Left kidney (tissue), 8 donors: ENCODE measurements at places on chromosomes 13 and 19. TPM values are rescaled to one million over a fixed set of nuclear protein-coding genes. Genes with fewer than 3 reads are reported as not detected.

- DNase-seq = no peak
Measured at GRCh38 chr13:27808851-27809550, 16.7 kb downstream of the GSX1 start.

The ZNF773 gene
- 16.6 TPM for polyA plus RNA-seq

DNA sequence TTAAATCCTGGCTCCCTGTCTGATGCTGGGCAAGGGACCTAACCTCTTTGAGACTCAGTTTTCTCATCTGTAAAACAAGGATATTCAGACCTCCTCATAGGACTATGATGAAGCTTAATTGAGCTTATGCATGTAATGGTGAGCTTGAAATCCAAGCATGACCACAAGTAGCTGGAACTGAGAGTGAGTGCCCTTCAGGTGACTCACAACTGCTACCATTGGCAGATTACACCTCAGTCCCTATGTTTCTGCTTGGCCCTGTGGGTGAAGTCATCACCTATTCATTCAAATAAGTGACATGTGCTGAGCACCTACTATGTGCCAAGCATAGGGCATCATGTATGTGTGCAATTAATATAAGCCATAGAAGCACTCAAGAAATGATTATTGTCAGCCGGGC lies 25.7 kb downstream of the NOVA2 start:
- no peak for DNase-seq

DNA sequence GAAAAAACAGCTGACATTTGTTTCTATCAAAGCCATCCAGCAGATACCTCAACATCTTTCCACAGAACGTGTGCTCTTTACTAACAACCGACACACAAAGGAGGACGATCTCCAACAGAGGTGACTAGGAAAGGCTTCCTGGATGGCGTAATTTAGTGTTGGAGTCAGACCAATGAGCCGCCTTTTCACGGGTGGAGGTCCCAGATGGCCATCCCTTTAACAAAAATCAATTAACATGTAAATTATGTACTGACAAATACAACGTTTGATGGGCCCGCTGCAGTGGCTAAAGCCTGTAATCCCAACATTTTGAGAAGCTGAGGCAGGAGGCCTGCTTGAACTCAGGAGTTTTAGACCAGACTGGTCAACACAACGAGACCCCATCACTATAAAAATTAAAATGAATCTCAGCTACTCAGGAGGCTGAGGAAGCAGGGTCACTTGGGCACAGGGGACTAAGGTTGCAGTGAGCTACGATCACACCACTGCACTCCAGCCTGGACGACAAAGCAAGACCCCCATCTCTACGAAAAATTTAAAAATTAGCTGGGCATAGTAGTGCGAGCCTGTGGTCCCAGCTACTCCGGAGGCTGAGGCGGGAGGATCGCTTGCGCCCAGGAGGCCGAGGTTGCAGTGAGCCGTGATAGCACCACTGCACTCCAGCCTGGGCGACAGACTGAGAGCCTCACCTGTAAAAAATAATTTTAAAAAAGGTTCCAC lies 1.2 kb upstream of the DPY19L3 start:
- no peak for DNase-seq

GRCh38 chr19:18340990-18341868 lies 831 bp downstream of the PGPEP1 start:
- no peak for DNase-seq

DNA sequence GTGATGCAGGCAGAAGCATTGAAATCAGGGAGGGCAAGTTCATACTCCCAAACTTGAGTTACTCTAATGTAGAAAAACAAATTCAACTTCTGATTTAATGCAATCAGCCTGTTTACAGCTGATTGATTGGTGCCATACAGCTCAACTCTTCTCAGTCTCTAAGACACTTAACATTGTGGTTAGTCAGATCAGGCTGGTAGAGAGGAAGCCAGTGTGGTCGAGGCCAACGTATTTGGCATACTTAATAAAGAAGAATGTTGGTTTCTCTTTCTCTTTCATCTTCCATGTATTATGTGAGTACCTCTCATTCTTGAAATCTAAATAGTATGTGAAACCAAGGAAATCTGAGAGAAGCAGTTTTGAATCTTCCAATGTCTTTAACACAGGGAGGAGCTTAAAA lies 255.0 kb upstream of the SLITRK1 start:
- no peak for DNase-seq

- no peak for DNase-seq
Measured at GRCh38 chr19:44634785-44635184, 8.9 kb upstream of the PVR start.

The PLA2G4C gene
- 6.8 TPM for polyA plus RNA-seq

The C19orf73 gene
- 0.20 TPM for polyA plus RNA-seq

DNA sequence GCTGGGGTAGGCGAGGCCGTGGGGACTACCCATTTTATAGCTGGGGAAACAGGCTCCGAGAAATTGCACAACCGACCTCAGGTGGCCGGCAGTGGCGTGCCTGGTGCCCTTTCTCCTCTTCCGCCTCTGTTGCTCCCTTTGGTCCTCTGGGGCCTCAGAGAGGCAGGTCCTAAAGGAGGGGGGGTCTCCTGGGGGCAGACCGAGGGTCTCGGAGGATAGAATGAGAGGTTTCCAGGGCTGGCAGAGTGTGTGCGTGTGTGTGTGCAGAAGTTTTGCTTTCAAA lies 11.3 kb downstream of the STX10 start:
- no peak for DNase-seq

The ADAMTS10 gene
- polyA plus RNA-seq = 43.5 TPM

- DNase-seq = no peak
Measured at GRCh38 chr19:55275851-55276719, 3.8 kb downstream of the HSPBP1 start.

DNA sequence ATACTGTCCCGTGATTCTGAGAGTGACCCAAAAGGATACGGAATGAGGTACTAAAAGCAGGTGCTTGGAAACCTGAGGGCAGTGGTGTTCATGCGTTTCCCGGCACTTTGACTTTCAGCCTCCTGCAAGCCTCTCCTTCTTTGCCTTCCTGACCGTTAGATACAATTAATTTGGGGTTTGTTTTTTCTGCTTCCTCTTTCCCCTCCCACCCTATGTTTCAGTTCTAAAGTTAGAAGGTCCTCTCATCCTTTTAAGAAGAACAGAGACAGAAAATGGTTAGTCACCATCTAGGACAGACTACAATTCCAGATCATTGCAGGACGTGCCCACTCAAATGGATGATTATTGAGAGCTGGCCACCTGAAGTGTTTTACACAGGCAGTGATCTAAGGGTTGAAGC lies 1.8 kb upstream of the LILRB4 start:
- DNase-seq = no peak

The CBLC gene
- 5.3 TPM for polyA plus RNA-seq

- no peak for DNase-seq
Measured at GRCh38 chr19:54561840-54562239, 11.8 kb upstream of the LILRA2 start.

GRCh38 chr13:34256236-34256635 lies 438.3 kb downstream of the RFC3 start:
- no peak for DNase-seq

- no peak for DNase-seq
Measured at GRCh38 chr13:51134763-51135365, 23.8 kb upstream of the C13orf42 start.

- DNase-seq = no peak
Measured at GRCh38 chr19:15498910-15499309, 9.4 kb upstream of the CYP4F22 start.

The ZNF525 gene
- polyA plus RNA-seq = 19.1 TPM

DNA sequence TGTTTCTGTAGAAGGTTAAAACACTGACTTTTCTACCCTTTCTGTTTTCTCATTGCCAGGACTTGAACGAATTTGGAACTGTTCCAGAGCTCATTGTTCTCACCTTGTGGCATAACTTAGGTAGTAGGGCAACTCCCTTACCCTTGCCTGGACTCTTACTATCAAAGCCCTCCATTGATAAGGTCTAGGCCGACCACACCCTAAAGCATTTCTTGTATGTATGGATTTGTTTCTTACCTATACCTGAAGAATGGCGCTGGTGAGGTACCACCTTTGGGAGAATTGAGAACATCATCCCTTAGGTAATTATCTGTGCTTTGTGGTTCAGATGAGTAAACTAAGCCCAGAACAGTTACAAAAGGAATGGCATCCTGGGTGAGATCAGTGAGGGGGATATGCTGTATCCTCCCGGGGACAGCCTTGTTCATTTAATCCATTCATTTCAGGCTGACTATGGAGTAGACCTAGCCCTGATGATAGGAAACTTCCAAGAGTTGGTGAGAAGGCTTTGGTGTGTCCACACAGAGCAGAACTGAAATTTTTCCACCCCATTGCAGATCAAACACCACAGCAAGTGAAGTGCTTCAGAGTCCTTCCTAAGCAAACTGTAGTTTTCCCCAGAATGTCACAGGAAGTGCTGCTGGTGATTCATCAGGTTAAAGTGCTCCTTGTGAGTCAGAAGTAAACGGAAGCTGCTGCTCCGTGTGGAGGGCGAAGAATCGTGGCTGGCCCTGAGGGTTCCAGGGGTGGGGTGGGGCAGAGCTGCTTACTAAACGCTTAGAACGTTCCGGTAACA lies 113.0 kb downstream of the TEX26 start:
- DNase-seq = no peak

- DNase-seq = no peak
Measured at GRCh38 chr13:113794764-113795173, 35.7 kb downstream of the TMEM255B start.

The PSG4 gene
- polyA plus RNA-seq = 0.42 TPM

The LHFPL6 gene
- 31.4 TPM for polyA plus RNA-seq

GRCh38 chr19:42514449-42514848 lies 13.8 kb downstream of the CEACAM1 start:
- DNase-seq = no peak

- DNase-seq = no peak
Measured at GRCh38 chr13:94947965-94948371, 235.6 kb upstream of the SOX21 start.

The PRRG2 gene
- polyA plus RNA-seq = 7.3 TPM

- DNase-seq = no peak
Measured at GRCh38 chr19:290372-291005, 714 bp downstream of the PLPP2 start.

The LILRB1 gene
- 1.4 TPM for polyA plus RNA-seq

- DNase-seq = no peak
Measured at GRCh38 chr19:15838351-15838750, 22.9 kb upstream of the OR10H1 start.

GRCh38 chr13:73138276-73138637 lies 79.5 kb downstream of the KLF5 start:
- DNase-seq = no peak

GRCh38 chr19:39427707-39428106 lies 8.0 kb downstream of the RPS16 start:
- DNase-seq = no peak

- DNase-seq = no peak
Measured at GRCh38 chr19:50686310-50687032, 33.1 kb downstream of the SHANK1 start.

GRCh38 chr13:74040200-74040599 lies 94.0 kb downstream of the KLF12 start:
- DNase-seq = no peak

The CCDC8 gene
- 45.2 TPM for polyA plus RNA-seq

The ZNF649 gene
- 33.5 TPM for polyA plus RNA-seq

DNA sequence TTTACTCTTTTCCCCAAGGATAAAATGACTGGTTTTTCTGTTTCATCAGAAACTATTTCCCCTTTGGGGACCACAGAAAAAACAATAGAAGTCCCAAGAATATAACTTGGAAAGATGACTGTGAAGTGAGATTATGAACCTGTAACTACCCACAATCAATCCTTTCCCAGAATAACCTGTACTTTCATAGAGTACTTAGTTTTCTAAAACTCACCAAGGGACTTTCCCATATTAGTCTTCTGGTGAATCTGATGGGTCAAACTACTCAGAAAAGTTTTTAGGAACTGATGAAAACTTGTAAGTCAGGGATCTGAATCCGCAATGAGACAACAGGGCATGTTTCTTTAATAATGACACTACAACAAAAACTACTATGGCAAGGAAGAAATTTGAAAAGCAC lies 62.6 kb downstream of the STK24 start:
- DNase-seq = no peak

The FAM216B gene
- polyA plus RNA-seq = not detected

DNA sequence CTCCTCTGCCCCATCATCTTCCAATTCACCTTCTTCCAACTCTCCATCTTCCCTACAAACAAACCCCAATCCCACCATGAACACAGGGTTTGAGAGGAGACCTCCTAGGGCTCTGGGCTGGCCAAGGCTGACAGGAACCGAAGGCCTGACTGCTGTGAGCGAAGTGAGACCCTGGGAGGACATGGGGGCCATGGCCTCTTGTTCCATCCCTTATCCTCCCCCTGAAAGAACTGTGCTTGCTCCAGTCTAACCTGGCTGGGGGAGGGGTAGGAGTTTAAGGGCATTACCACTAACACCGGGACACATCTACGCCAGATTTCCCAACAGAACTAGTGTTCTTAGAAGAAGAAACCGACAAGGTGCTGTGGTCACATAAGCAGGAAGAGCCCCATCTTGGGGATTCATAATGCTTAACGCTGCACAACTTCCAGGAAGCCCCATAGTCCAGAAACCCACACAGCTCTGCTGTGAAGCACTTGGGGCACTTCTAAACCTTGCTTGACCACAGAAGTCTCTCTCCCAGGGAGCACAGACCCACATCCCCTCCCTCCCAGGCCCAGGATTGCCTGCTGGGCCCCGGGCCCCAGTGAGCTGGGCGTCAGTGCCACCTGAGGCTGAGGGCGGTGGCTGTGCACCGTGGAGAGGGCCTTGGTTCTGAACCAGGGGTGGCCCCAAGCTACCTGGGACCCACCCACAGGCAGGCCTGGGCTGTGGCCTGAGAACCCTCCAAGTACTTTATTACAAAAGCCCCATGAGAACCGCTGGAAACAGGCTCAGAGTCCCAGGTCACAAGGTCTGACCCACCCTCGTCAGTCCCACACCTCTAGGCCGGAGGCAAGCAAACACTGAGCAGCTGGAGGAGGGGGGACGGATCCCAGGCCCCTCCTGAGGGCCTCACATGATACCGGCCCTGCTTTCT lies 18.8 kb downstream of the ZC3H4 start:
- DNase-seq = no peak

The RB1 gene
- 51.1 TPM for polyA plus RNA-seq

GRCh38 chr19:16121141-16121540 lies 9.5 kb downstream of the RAB8A start:
- DNase-seq = no peak

DNA sequence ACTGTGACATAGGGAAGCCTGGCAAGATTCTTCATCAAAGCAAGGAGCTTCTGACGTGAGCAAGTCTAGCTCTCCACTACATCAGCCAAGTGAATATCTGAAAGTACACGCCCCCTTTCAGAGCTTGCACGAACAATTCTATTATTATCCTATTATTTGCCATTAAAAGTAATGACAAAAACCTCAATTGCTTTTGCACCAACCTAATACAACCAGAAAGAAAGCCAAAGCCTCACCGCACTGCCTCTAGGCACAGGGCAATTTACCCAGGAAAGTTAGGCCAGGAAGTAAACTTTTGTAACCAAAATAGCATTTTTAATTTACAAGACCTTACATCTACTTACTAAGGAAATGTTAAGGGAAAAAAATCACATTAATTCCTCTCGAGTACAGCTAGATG lies 41.2 kb downstream of the LATS2 start:
- DNase-seq = no peak

DNA sequence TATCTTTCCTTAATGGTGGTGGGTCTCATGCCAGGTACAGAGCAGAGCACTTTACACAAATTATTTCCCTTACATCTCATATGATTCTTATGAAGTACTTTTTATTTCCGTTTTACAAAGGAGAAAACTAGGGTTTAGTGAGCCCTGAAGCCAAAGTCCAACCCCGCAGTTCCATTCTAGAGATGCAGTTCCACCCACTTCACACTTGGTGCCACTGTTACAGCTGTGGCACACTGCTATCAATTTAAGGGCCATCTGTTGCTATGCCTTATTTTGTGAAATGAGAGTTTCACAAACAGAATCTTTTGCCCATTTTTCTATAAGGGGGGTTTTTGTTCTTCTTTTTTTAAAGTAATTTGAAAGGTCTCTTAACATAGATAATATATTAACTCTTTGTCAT lies 12.9 kb downstream of the MIPEP start:
- DNase-seq = no peak
